H1 (cell line): ENCODE measurements at places on chromosomes 2 and 18.
A peak's percentile ranks its signal among the peaks of the same experiment; 100 is the strongest.

GRCh38 chr2:231038483-231039293 is 1.4 kb downstream of the C2orf72 start:
- DNase-seq = peak; percentile 53

GRCh38 chr2:127471286-127471988 is 53.2 kb downstream of the PROC start:
- no peak for DNase-seq

DNA sequence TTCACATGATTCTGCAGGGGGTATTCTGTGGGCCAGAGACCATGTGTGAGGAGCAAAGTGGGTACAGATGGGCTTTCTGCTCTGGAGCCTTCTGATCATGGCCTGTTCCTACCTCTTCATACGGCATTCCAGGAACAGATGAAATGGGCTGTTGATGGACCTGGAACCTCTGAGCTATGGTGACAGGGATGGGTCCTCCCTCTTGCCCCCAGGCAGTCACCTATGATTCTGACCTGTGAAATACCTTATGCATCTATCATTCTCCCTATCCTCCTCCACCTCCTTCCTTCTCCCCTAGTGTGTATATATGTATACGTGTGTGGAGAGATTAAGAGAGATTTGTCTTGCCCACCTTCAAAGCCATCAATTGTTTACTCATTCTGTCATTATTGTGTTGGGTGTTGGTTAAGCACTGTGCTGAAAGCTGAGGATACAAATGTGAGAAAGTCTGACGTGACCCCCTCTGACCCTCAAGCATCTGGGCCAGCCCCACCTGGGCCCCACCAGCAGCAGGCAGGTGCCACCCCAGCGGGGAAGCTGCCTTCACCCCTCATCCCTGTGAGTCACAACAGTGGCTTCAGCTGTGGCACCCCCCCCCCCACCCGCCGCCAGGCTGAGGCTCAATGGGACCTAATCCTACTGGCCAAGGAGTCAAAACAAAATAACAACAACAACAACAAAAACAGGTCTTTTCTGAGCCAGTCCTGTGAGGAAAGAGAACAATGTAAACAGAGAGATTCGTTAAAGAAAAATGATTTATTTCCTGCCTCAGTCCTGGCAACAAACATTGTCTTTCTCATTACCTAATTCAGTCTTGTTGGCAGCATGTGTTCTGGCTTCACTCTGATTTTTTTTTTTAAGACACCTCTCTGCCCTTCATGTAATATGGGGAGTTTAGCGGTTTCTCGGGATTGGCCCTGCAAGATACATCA is 103.8 kb upstream of the CDC42EP3 start:
- DNase-seq = no peak

DNA sequence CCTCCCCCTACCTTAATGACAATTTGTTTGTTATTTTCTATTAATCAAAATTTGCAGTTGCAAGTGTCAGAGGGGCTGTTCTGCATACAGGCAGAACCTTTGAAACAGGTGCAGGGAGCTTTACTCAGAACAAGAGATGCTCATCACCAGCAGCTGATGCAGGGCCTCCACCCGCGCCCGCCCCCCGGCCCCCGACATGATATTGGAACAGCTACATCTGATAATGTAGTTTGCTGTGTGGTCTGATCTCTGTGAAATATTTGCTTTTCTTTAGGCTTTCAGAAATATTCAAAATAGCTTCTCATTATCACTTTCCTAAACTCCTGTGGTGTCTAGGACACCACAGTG is 130.0 kb downstream of the PRKCE start:
- no peak for DNase-seq

GRCh38 chr2:169781249-169782013 is 17.2 kb upstream of the SSB start:
- DNase-seq = no peak

GRCh38 chr2:201118961-201119854 is 3.2 kb downstream of the CFLAR start:
- DNase-seq = no peak

DNA sequence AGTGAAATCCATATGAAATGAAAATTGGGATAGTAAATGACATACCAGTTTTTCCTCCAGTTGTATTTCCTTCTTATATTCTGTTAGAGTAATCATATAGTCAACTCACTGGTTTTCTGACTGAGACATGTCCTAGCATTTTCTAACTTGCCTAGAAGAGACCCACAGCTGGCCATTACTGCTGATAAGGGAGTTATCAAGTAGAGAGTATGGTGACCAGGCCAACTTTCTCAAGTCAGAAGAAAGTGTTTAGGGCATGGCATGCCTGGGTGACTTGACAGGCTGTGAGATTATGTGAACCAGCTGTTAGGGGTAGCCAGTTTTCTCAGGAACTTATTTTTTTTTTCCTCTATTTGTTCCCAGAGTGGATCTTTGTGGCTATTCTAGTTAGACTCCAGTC is 81.2 kb downstream of the GPD2 start:
- DNase-seq = no peak

DNA sequence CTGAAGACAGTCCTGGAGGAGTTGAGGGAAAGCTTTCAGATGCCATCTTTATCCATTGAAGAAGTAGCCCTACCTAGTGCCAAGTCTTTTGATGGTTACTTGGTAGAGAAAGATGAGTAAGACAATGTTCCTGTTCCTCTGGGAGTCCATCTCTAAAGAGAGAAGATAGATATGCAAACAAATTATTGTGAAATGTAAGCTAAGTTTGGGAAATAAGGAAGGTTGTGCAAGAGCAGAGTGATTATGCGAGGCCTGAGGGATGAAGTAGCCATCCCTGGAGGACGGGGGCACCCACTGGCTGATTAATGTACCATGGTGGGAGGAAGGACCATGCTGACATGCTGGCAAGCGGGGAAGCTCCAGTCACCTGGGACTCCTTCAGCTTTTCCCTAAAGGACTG is 994 bp upstream of the DTNA start:
- DNase-seq = no peak

DNA sequence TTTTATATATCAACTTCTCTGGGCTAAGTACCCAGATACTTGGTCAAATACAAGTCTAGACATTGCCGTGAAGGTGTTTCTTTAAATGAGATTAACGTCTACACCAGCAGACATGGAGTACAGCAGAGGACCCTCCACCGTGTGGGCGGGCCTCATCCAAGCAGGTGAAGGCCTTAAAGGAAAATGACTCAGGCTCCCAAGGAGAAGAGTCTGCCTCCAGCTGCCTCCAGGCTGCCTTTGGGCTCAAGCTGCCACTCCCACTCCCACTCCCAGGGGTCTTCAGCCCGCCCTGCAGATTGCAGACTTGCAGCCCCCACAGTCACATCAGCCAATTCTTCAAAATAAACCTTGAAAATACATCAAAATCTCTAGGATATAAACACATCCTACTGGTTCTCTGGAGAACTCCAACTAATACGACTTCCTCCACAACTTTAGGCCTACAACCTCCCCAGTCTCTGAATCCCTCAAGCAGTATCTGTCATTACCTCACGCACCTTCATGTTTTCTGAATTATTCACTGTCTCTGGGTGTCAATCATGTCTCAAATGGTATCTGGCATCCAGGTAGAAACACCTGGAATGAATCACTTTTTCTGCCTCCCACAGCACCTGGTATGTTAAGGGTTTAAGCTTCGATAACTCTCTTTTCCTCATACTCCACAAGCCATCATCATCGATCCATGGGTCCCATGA is 6.9 kb downstream of the ITGB1BP1 start:
- no peak for DNase-seq

DNA sequence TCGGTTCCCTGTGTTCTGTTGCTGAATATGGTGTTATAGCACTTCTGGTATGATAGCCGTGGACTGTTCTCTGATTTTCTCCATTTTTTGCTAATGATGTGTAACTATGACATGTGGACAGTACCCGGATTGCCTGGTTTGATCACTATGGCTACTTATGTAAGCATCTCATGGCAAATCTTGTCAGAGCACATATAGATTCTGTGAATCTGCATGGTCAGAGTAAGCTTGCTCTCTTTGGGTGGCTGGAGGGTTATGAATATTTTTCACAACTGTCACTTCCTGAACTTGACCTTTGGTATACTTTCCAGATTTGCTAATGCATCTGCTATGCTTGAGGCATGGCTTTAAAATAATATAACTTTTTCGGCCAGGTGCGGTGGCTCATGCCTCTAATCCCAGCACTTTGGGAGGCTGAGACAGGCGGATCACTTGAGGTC is 36.8 kb upstream of the ATP8B1 start:
- DNase-seq = no peak

- DNase-seq = no peak
Observed at GRCh38 chr2:157190151-157190550, 67.4 kb upstream of the GALNT5 start.

DNA sequence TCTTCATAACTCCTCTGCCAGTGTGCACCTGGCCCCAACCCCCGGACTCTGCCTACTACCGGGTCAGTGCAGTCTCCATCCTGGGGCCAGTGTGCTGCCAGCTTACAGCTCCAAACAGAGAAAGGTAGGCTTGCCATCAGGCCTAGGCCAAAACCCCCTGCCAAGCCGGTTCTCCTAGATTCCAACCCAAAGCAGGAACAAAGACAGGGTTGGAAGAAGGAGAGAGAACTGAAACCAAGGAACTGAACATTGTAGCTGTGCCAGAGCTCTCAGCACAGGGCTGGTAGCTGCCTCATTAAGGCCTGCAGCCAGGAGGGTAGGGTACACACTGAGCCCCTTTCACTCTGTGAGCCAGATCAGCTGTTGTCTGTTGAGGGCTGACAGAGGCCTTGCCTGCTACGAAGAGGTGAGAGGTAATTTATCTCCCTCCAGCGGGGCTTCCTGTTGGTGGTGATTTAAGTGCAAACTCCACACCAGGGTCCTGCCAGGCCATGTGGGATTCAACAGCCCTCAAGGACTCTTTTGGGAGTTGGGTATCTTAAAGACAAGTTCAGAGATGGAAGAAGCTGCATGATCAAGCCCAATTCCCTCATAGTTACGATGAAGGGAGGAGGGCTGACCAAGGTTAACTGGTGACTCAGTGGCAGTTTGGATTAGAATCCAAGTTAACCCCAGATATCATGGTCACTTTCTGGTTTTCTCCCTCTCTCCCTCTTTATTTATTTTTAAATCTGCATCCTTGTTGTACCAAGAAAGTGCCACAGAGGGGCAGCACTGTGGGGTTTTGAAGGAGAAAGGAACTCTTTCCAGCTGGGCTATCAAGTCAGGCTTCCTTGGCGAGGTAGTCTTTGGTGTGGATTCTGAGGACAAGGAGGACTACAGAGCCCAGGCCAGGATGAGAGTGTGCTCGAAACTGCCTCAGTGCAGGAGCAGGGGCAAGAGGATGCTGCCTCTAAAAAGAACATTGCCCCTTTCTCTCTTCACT is 48.1 kb downstream of the CYRIA start:
- DNase-seq = no peak

GRCh38 chr2:233676046-233676445 is 4.3 kb downstream of the UGT1A9 start:
- no peak for DNase-seq

GRCh38 chr18:75409806-75410205 is 17.7 kb downstream of the SMIM21 start:
- DNase-seq = no peak

DNA sequence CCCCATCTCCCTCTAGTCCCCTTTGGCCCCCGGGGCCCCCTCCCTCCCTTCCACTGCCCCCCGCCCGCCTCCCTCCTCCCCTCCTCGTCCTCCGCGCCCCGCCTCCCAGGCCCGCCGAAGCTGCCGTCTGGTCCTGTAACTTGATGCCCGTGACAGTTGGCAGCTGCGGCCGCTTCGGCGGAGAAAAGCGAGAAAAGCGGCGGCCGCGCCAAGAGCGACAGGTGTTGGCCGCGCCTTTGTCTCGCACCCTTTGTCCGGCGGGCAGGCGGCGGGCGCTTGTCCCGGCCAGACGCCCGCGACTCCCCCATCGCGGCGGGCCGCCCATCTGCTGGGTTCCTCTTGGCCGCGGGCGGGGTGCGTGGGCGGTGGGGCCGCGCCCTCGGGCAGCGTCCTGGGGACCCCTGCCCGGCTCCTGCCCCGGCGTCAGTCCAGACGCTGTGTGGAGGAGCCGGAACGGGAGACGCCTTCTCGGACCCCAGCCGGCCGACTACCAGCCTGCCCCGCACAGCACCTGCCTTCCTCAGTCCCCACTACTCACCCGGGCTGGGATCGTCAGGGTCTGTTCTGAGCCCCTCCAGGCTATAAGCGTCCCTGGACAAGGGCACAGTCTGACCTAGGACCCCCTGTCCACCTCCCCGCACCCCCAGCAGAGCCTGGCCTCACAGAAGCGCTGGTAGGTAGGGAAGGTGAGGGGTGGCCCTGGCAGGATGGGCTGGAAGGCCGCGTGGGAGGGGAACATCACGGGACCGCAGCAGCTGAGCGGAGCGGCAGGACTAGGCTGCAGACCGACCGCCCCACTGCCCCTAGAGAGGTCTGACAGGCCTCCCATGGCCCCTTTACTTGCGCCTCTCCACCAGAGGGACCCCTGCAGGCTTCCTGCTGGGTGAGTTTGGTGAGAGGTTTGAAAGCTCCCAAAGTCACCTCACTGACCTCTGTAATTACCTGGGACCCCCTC is 1.2 kb upstream of the HES6 start:
- no peak for DNase-seq

DNA sequence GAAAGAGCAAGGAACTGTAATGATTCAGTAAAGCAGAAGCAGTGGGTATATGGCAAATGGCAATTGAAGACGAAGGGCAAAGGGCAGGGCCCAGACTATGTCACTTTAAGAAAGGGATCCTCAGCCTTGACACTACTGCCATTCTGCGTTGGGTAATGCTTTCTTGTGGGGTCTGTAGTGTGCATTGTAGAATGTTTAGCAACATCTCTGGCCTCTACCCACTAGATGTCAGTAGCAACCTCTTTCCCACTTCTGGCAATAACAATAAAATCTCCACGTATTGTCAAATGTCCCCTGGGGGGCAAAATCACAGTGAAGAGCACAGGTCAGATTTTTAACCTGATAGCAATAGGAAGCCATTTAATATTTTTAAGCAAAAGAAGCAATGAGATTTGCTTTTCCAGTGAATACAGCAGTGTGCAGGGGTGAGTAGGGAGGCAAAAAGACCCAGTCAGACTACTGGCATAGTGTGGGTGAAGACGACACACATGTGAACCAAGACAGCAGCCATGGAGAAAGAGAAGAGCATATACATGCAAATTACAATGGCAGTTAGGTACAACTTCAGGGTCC is 209.5 kb downstream of the DYM start:
- no peak for DNase-seq

DNA sequence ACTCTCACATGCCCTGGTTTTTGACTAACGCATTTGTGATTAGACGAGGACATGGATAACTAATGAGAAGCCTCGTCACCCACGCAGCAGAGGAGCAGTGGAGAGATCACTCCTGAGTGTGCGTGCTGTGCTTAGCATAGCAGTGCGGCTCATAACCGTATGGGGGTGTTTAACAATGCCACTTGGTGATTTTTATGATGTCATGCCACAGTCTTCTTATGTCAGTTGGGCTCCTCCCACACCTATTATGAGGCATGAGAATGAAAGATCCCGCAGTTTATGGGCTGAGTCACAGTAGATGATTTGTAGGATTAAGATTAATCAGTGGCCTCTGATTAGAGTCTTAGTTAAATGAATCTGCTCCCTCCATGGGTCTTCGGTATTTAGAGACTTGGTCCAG is 2.5 kb upstream of the SMIM21 start:
- DNase-seq = no peak

- DNase-seq = no peak
Observed at GRCh38 chr2:120091436-120091835, 78.6 kb downstream of the EPB41L5 start.
